ENCODE measurements at places on chromosomes 1 and 21. TPM values are rescaled to one million over a fixed set of nuclear protein-coding genes. Genes with fewer than 3 reads are reported as not detected.

Gene PBX1
- 6.5 TPM for total RNA-seq

Gene ZNF593
- 31.8 TPM for total RNA-seq

Gene GPR52
- total RNA-seq, result 0.54 TPM

Gene PCSK9
- total RNA-seq, result under 0.01 TPM

Gene GFI1
- total RNA-seq, result 0.18 TPM

Gene SPRR4
- not detected for total RNA-seq

Gene PODN
- 0.45 TPM for total RNA-seq

Gene EFNA1
- 82.9 TPM for total RNA-seq

Gene FASLG
- not detected for total RNA-seq

Gene PIGC
- total RNA-seq, result 11.8 TPM

Gene LRRC71
- total RNA-seq, result 0.36 TPM

Gene CFHR1
- total RNA-seq, result 0.28 TPM

Gene C1orf185
- not detected for total RNA-seq

Gene NECTIN4
- 0.19 TPM for total RNA-seq

Gene GRIK1
- total RNA-seq, result not detected

Gene BROX
- 27.3 TPM for total RNA-seq

Gene SHC1
- total RNA-seq, result 144 TPM

Gene RYR2
- total RNA-seq, result not detected

Gene GBP7
- total RNA-seq, result not detected

Gene ZSCAN20
- total RNA-seq, result 6.9 TPM

Gene TESK2
- total RNA-seq, result 1.2 TPM

Gene FLVCR1
- total RNA-seq, result 9.5 TPM

Gene CHD5
- total RNA-seq, result 0.19 TPM

Gene KCNJ10
- not detected for total RNA-seq

Gene CYP4X1
- total RNA-seq, result 1.7 TPM

Gene MAP1LC3C
- not detected for total RNA-seq

Gene BLACAT1
- total RNA-seq, result not detected

Gene EPRS1
- total RNA-seq, result 128 TPM

Gene LENEP
- 0.18 TPM for total RNA-seq
